Right hindlimb (tissue), 1 donor: ENCODE measurements at places on chromosomes 1 and 21.
A peak's percentile ranks its signal among the peaks of the same experiment; 100 is the strongest.

DNA sequence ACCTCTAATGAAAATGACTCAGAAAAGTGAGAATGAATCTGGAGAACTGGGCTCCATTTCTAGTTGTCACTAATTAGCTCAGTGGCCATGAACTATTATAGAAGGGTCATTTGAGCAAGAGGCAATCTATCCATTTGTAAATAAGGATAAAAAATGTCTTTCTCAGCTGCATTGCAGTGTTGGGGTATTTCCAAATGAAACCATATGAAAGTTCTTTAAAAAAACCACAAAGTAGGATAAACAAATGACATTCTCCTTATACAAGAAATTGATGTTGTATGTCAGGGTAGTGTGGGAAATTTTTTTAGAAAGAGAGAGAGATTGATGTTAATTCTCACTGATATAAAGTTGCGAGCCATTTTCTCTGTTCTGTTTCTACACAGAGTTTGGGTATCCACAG lies 26.0 kb downstream of the FMO3 start:
- DNase-seq, result no peak

DNA sequence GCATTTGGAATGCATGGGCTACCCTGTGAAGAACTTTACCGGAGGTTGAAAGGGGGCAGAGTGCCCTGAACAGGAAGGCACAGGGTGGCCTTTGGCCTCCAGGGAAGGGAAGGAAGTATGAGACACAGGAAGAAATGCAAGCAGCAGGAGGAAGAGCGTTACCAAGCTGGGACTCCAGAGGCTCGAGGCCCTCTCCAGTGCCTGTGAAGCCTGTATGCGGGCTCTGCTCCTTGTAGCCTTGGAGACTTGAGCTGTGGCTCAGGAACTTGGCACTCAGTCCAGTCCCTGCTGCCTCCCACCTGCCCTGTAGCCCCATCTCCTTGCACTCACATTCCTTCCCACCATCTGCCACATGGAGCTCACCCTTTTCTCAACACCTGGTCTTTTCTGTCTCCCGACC lies 33.5 kb upstream of the RNF19B start:
- DNase-seq, result no peak

DNA sequence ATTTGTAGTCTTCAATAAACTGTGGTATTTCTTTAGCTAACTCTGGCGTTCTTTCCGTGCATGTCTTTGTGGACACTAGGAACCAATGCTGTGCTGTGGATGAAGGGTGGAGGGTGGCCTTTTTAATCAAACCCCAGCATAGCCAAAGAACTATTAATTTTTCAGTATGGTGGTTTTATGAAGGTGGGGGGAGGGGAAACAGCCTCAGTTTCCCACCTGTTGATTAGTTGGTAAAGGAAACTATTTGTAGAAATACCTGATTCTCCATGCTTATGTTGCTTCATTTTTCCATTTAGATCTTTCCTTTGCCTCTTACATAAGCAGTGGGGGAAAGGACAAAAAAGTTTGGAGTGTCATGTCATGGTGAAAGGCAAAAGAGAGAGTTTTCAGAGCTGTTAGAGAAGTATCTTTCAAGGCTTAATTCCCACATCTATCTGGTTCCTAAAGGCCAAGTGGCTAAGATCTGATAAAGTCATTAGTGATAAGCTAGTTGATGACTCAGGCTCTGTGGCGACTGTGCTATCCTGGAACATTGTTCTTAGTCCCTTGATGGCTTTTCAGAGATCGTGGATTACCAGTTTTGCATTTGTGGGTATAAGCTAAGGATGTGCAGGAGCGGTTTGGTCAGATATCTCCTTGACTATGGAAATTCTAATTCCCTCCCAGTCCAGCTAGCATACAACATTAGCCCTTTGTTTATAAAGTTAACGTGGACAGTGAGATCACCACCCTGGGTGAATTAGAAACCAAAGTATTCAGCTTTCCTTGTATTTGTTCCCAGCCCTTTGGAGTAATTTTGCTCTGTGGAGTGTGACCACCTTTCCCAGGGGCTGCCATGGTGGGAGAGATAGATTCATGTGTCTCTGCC lies 8.7 kb upstream of the HAX1 start:
- DNase-seq, result no peak

DNA sequence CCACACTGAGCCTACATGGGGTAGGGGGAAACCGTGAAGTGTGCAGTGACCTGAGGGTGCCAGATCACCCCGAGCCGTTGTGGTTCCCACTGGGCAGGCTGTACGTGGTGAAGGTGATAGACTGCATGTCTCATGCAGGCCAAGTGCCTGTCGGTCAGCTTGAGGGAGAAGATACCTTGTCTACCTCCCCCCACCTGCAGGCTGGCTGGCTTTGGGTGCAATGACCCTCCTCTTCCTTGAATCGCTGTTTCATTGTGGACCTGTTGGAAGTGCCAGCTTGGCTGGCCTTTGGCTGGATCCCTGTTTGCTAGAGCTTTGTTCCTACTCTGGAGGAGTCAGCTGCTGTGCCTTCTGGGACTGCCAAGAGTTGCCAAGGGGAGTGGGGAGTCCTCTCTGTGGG lies 92.5 kb downstream of the GALNT2 start:
- DNase-seq, result no peak

DNA sequence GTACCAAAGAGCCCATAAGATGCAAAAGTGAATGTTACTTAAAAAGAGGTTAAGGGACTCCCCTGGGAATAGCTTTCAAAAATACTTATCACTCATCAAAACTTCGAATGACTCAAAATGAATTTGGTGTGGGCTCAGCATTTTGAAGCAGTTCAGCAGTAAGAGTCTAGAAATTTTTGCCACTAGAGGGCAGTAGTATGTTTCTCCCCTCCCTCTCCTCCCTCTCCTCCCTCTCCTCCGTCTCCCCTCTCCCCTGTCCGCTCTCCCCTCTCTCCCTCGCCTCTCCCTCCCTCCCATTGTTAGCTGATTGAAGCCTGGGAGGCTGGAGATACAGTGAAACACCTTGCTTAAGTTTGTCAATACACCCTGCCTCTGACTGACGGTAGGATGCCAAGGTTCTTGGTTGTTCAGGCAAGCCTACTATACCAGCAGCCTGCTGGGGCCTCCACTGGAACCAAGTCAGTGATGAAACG lies 70.8 kb upstream of the TENT5C start:
- peak; percentile 21 for DNase-seq

DNA sequence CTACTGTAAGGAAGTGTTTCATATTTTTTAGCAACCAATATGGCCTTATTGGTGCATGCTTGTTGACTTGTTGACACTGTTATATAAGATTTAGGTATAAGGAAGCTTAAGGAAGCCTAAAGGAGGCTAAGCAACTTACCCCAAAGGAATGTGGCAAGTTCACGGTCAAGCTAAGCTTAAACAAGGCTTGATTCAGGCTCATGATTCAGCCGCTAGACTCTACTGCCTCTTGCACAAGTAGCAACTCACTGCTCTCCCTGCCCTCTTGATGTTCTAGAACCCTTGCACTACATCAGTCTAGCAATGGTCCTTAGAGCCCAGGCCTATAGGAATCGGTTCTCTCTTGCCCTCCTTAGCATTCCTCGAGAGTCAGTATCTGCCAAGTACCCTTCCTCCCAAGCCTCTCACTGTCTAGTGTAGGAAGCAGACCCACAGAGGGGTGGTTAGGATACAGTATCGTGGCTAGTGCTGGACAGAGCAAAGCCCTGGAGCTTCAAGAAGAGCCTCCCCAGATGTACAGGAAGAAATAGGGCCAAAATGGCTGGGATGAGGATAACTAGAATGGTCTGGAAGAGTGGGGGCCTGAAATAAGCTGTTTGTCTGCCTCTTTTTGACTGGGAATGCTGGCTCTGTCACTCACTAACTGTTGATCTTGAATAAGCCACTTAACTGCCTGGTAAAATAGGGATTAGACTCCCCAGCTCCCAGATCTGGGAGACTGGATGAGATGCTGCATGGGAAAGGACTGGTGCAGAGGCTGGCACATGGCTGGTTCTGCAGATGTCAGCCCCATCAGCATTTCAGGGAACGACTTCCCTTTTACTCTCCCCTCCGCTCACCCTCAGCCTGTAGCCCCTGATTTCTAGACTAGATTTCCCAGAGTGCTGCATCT lies 122.2 kb downstream of the NAV1 start:
- DNase-seq, result no peak

DNA sequence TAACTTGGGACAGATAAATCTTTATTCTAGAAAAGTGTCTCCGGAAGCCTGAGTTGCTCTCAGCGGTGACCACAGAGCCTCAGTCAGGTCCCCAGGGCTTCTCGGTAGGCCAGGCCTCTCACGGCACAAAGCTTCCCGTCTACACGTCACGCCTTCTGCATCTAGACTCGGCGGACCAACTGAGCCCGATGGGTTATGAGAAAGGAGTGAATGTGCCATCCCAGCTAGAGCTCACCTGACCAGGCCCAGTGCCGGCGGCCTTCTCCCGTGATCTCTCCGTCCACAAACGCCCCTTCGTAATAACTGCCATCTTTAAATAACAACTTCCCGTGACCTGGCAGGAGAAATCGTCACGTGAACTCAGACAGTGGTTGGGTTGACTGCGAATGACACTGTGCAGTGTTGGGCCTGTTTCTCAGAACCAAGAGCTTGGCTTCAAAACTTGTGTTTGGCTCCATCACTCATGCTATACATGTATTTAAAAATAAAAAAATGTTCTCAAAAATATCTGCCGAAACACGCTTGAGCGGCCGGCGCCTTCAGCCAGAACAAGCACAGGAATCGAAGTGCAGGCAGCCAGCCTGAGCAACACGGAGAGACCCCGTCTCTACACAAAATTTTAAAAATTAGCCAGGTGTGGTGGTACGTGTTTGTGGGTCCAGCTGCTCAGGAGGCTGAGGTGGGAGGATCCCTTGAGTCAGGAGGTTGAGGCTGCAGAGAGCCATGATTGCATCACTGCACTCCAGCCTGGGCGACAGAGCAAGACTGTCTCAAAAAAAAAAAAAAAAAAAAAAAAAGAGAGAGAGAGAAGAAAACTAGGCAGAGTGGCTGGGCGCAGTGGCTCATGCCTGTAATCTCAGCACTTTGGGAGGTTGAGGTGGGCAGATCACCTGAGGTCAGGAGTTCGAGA lies 3.1 kb downstream of the MORN1 start:
- no peak for DNase-seq

DNA sequence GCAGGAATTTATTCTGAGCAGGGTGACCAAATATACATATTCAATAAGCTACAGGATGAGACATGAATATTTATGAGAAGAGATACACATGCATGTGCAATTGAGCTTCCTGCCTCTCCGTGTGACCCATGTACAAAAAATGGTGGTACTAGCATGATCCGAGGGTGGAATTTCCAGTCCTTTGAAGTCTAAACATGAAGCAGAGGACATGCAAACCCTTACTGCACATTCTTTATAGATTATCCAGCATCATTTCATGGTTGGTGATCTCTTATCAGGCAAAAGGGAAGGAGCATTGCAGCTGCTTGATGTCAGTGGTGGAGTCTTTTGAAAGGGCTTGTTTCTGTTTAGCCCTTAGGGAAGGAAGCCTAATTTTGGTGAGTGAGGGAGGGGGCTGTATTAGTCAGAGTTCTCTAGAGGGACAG lies 448.6 kb downstream of the SETD4 start:
- DNase-seq, result no peak

GRCh38 chr1:212287261-212287895 lies 2.2 kb downstream of the PPP2R5A start:
- DNase-seq, result no peak

- no peak for DNase-seq
These were observed 721 bp downstream of the LRRIQ3 start for GRCh38 chr1:74197255-74197654.

GRCh38 chr21:34544032-34544496 lies 32.1 kb upstream of the KCNE1 start:
- no peak for DNase-seq
